ENCODE measurements at places on chromosomes 4 and X.

DNA sequence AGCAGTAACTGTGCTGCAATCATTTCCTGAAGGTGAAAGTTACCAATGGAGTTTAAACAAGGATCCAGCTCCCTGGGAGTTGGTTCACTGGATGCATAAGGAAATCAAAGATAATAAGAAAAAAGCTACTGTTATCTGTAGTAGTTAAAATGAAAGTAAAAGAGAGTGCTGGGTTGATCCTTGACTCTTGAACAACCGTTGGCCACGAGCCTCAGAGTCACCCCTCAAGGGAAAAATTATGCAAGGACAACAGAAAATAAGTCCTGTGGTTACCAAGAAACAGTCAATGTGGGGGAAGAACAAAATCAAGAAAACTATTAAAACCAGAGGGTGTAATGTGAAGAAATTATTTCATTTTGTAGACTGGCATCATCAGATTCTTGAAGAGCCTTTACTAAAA lies 49.7 kb upstream of the DDIT4L start:
- no peak for DNase-seq

DNA sequence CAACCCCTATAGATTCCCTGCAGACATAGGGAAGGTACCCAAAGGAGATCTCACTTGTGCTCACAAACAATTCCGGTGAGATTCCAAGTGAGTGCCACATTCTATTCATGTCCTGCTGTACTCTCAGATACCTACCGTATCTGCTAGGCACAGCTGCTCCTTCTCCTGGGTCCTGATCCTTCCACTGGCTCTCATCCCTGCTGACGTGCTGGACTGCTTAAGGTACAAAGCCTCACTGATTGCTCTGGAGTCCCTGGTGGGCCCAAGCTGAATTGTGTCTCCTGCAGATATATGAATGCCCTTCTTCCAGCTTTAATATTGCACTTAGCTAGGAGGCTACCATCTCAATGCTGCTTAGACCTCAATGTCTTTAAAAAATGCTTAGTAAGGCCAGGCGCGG lies 2.4 kb downstream of the TCEAL1 start:
- no peak for DNase-seq

DNA sequence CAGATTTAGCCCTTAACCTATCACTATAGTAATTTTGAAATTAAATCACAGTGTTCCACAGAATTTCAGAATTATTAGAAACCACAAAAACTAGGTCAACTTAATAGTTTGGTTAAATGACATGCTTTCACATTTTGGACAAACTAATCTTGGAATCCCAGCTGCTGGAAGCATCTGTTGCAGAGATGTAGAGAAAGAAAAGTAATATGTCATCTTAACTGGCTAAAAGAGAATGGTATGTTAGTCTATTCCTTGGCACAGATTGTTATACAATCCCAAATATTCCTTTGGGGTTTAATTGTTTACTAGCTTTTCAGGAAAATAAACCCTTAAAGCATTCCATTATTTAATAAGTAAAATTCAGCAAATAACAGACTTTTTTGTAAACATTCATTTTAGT lies 519.9 kb downstream of the IL15 start:
- no peak for DNase-seq

DNA sequence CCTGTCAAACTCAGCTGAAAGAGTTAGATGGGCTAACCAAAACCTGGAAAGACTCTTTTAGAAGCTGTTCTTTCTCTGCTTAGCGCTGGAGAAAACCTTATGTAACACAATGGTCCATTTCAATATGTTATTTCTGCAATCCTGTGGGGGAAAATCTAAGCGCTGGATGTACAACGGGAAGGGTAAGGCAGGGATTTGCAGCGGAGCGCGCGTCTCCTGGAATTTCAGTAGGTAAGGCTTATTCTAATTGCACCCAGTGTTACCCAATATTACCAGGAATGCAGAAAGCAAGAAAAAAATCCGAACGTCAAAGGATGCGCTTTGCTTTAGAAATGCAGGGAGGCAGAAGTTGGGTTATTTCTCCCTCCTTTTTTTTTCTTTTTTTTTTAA lies 2.0 kb downstream of the HS3ST1 start:
- DNase-seq, result no peak

- DNase-seq, result no peak
Measured at GRCh38 chr4:98474408-98474844, 184.0 kb downstream of the TSPAN5 start.

- DNase-seq, result no peak
Measured at GRCh38 chr4:173217727-173218126, 49.1 kb downstream of the GALNT7 start.

- no peak for DNase-seq
Measured at GRCh38 chr4:153877898-153878297, 89.0 kb upstream of the SFRP2 start.

DNA sequence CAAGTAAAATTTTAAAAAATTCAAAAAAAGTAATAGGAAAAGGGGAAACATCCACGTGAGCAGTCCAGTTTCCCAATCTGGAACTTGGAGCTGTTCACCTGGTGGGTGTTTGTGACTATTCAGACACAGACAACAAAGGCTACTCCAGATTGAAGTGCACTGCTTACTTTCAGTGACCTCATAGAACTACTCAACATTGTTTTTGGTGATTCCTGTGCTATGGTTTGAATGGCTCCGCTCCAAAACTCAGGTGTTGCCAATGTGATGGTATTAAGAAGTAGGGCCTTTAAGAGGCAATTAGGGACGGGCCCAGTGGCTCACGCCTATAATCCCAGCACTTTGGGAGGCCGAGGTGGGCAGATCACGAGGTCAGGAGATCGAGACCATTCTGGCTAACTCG lies 22.1 kb downstream of the SH3RF1 start:
- no peak for DNase-seq

DNA sequence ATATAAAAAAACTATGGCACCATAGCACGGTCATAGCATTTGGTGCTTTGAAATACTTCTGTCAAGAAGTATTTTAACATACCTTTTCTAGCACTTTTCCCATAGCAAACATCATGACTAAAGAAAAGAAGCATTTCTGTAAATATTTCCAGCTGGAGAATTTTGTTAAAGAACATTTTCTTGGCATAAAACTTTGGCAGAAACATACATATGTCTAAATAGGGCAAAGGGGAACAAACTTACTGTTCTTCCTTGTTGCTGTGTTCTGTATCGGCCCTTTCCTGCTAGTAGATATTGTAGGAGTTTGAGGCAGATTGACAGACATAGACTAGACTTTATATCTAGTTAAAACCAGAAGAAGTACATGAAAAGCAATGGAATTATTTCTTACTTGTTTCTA lies 2368.5 kb downstream of the PCDH7 start:
- no peak for DNase-seq

- no peak for DNase-seq
Measured at GRCh38 chrX:53249408-53250042, 24.5 kb upstream of the KDM5C start.

DNA sequence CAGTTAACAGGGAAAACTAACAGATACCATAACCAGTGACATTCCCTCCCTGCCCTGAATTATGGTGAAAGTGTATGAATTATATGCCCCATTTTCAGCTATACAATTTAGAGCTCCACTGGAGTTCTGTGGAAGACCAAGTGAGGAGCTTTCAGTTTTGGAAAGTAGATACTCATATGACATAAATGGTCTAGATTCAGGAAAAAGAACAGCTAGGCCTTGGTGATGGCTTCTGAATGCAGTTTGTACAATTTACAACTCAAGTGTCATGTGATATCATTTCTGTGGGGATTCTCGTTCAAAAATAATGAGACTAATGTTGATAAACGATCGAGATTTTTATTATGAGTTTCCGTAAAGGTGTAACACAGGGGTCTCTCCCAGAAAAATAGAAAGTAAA lies 8.2 kb upstream of the SEC24B start:
- DNase-seq, result no peak

- no peak for DNase-seq
Measured at GRCh38 chr4:101400096-101400495, 52.8 kb upstream of the PPP3CA start.

- DNase-seq, result no peak
Measured at GRCh38 chrX:110070970-110071369, 68.1 kb downstream of the TMEM164 start.

DNA sequence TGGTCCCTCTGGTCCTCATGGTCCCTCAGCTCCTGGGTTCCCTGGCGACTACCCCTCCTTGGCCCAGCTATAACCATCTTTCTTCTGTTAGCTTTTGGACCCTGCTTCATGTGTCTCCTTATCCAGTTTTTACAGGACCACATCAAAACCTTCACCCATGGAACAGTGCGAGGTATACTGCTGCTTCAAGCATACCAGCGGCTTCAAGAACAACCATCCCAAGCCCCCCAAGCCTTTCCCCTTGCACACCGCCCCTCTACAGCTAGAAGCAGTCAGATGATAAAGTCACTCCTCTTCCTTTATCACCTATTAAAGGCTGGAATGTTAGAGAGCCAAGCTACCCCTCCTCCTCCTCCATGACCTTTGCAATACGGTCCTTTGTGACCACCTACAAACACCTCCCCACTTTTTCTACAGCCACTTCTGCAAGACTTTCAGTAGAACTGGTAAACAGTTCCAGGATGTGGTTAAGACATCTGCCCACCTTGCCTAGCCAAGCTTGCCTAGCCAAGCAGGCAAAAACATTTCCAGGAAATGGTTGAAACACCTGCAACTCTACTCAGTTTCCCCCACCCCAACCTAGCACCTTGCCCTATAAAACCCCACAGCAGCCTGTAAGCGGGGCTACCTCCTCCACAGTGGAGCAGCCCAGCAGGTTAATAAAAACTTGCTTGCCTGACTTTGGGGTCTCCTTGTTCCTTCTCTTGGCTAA lies 125.7 kb downstream of the ZC4H2 start:
- no peak for DNase-seq

DNA sequence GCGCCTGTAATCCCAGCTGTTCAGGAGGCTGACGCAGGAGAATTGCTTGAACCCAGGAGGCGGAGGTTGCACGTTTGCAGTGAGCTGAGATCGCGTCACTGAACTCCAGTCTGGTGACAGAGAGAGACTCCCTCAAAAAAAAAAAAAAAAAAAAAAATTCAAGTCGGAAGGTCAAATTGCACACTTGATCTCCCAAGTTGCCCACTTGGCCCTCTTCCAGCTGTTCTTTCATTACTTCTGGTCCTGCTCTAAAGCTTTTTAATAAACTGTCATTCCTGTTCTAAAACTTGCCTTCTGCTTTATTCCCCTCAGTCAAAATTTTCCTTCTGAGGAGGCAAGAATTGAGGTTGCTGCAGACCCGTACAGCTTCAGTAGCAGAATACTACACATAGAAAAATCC lies 2358.0 kb downstream of the ARAP2 start:
- DNase-seq, result no peak

- no peak for DNase-seq
Measured at GRCh38 chrX:139052461-139052860, 340.9 kb upstream of the FGF13 start.

GRCh38 chr4:102427371-102427998 lies 73.7 kb upstream of the NFKB1 start:
- no peak for DNase-seq

- DNase-seq, result no peak
Measured at GRCh38 chr4:57020467-57021101, 41.9 kb downstream of the POLR2B start.

DNA sequence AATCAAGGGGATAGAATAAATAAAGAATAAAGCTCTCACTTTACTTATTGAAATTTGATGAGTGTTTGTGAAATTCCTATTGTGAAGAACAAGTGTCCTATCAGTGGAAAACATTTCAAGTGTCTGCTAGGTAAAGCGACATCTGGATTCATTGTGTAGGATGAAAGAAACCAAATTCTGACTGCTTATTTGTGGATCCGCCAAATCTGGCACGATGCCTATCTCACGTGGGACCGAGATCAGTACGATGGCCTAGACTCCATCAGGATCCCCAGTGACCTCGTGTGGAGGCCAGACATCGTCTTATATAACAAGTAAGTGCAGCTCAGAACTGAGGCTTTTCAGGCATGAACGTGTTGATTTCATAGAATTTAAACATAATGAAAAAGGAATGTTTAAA lies 1.9 kb downstream of the CHRNA9 start:
- DNase-seq, result no peak

- DNase-seq, result peak; percentile 22
Measured at GRCh38 chrX:107678957-107679740, 50.8 kb downstream of the PRPS1 start.

DNA sequence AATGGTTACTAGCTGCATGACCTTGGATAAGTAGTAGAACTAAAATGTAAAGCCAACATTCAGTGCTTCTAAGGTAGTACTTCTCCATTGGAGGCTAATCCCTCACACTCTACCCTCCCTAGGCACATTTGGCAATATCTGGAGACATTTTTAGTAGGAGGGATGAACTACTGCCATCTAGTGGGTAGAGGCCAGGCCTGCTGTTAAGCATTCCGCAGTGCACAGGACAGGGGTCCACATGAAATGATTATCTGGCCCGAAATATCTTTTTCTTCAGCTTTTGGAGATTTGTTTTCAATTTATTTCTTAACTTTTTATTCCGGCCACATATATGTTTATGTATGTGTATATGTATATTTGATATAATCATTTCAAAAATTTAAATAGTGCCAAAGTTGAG lies 36.0 kb upstream of the SPANXC start:
- no peak for DNase-seq

DNA sequence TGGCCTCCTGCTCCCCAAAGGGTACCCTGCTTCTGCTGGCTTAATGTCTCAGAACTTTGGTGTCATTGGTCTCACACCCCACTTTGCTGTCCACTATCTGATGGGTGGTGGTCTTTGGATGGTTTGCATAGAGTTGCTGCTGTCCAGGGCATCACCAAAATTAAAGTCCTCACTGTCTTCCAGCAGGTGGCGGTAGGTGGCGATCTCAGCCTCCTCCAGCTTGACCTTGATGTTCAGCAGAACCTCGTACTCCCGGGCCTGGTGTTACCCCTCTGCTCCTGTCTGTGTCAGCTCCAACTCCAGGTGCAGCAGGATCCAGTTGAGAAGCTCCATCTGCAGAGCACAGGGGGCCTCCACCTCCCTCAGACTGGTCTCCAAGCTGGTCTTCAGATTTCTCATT lies 1169.5 kb upstream of the PABPC4L start:
- no peak for DNase-seq

DNA sequence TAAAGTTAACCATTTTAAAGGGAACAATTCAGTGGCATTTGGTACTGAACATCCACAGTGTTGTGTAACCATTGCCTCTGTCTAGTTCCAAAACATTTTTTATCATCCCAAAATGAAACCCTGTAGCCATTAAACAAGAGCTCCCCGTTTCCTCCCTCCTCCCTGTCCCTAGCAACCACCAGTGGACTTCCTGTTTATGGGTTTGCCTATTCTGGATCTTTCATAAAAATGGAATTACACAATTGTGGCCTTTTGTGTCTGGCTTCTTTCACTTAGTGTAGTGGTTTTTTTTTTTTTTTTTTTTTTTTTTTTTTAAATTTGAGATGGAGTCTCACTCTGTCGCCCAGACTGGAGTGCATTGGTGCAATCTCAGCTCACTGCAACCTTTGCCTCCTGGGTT lies 11.6 kb downstream of the RBMX2 start:
- DNase-seq, result no peak
